ENCODE measurements at places on chromosomes 7 and 10.

DNA sequence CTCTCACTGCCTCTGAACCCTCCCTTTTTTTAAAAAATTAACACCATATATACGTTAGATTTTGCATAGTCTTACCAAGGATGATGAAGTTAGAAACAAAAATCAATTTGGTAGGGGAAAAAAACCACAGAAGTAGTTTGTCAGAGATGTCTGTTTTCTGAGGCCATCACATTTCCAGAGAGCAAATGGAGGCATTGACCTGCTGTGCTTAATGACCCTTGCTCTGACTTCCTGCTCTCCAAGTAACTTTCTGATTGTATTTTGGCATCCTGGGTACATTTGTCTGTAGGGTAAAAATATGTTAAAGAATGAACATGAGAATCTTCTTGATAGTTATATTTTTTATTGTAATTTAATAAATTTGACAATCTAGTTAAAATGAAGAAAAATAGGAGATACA, 140.2 kb downstream of the LCOR start:
- DNase-seq = no peak

DNA sequence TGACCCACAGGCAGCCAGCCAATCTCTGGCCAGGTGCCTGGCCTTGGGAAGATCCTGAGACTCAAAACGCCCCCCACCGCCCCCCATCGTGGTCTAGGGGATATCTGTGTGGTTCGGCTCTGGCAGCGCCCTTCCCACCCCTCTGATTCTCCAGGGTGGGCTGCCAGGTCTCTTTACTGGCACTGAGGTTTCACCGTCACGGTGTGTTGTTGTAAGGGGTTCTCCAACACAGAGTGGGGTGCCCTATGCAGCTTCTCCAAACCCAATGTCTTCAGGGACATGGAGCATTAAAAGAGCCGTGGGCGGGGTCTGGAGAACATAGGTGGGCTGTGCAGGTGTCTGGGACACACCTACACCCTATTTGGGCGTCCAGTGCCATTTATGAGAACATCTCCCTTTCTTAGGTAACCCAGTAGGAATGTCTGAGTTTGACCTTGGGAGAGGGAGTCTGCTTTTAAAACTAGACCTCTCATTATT, 1.5 kb downstream of the MAFK start:
- peak; percentile 62 for DNase-seq

- DNase-seq = no peak
These were observed 93.1 kb downstream of the NRP1 start for GRCh38 chr10:33241351-33241750.

GRCh38 chr7:151552352-151553028, 32.8 kb upstream of the RHEB start:
- DNase-seq = peak; percentile 89

DNA sequence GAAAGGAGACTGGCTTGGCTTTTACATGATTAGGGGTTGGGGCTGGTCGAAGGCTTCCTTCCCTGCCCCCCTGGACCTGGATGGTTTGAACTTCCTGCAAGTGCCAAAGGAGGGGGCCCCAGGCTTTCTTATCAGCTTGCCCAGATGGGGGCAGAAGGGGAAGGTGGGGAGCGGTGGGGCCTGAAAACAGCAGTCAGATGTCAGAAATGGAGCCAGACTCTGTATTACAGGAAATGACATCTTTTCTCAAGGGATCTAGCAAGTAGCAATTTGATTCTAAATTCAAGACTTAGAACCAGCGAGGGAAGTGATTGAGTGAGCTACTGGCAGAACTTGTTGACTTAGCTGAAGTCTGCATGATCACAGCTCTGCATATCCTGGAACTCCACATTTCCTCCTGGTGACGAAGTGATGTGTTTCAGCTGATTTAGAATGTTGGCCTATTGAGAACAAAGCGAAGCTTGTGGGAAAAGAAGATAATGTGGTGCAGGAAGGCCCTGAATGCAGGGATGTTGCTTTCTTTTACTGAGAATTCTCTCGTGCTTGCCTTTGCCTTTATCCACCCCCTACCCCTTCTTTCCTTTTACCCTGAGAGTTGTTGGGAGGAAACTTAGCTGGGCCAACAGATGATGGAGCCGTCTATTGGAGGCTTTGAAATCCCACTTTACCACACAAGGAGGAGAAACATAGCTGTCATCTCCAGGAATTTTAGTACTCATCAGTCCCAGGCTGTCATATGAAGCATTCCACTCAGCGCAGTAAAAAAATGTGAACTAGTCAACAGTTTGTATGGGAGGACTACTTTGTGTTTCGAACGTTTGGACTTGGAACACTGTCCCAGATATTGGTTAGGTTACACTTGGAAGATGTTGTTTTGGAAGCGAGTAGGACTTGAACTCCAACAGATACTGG, 43.2 kb downstream of the CCNY start:
- no peak for DNase-seq

GRCh38 chr7:80721883-80722615, 83.6 kb downstream of the CD36 start:
- no peak for DNase-seq

GRCh38 chr10:98364432-98365102, 50.4 kb downstream of the PYROXD2 start:
- DNase-seq = no peak

DNA sequence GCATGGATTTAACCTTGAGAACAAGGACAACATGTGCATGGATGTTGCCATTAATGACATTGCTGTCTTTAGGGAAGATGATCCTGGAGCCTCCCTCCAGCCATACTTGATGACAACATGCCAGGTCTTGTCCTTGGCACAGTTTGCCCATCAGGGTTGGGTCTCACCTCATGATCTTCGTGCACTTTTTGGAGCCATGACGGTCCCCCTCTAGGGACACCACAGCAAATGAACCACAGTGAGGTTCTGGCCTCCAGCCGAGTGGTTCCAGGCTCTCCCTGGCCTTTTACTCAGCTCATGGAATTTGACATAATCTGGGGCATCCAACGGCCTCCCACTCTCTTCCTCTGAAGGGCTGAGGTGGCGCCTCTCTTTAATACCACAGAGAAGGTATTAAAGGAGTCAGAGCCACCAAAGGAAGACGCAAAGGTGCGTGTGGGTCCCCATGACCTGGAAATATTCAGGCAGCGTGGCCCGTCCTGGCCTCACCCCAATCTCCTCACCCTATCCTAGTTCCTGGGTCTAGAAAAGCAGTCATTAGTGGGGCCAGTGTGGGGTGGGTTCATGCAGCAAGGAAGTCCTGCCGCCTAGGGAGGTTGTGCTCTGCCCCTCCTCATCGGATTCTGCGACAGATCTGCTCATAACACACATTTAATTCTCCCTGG, 184.8 kb downstream of the CXCL12 start:
- no peak for DNase-seq

GRCh38 chr7:130182990-130183389, 22.2 kb downstream of the TMEM209 start:
- no peak for DNase-seq

All from prostate gland (tissue), 2 donors.